ENCODE measurements at places on chromosomes 1 and 21. TPM values are rescaled to one million over a fixed set of nuclear protein-coding genes. Genes with fewer than 3 reads are reported as not detected.

OR2T35 gene
- not detected for total RNA-seq

ROR1 gene
- total RNA-seq, result 1.3 TPM

PADI6 gene
- not detected for total RNA-seq

GUCA2A gene
- total RNA-seq, result not detected

PLPPR4 gene
- total RNA-seq, result not detected
